ENCODE measurements at places on chromosomes 12 and 14.

DNA sequence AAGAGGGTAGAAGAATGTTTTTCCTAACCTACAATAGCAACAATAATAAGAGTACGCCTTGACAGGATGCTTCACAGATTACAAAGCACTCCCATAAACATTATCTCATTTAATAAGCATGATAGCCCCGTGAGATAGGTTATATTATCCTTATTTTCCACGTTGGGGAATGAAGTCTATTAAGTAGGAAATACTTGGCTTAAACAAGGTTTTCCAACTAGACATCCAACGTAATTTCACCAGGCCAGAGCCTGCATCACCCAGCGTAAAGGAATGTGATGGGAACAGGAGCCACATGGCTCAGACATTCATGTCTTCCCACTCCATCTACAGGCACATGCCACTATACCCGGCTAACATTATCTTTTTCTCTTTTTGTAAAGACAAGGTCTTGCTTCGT lies 223.4 kb upstream of the AMIGO2 start:
- DNase-seq, result no peak

DNA sequence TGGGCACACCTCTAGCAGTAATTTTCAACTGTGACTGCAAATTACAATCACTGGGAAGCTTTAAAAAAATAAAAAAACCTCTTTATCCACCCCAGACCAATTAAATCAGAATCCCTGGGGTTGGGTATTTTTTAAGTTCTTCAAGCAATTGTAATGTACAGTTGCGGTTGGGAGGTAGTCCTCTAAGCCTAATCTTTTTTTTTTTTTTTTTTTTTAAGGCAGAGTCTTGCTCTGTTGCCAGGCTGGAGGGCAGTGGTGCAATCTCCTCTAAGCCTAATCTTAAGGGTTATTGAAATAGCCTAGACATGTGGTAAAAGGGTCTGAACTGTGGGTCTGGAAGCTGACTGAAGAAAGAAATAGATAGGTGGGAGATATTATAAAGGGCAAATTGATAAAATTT lies 230.5 kb downstream of the AKAP6 start:
- no peak for DNase-seq

DNA sequence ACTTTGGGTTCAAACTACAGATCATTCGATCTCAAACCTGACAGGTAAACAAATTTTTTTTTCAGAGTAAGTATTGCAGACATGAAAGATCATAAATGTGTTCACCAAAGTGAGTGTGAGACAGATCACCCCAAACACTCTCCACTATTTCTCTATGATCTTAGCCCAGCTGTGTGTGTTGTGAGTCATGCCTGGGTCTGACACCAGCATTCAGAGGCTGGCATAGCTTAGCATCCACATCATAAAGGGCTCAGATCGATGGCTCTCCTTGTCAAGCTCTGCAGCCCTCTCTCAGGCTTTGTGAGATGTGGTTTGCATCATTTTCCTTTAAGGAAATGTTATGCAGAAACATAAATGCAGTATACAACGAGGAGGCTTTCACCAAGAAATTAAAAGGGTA lies 164.9 kb downstream of the ETV6 start:
- DNase-seq, result peak; percentile 67

GRCh38 chr14:103698380-103699260 lies 16.6 kb downstream of the XRCC3 start:
- no peak for DNase-seq

DNA sequence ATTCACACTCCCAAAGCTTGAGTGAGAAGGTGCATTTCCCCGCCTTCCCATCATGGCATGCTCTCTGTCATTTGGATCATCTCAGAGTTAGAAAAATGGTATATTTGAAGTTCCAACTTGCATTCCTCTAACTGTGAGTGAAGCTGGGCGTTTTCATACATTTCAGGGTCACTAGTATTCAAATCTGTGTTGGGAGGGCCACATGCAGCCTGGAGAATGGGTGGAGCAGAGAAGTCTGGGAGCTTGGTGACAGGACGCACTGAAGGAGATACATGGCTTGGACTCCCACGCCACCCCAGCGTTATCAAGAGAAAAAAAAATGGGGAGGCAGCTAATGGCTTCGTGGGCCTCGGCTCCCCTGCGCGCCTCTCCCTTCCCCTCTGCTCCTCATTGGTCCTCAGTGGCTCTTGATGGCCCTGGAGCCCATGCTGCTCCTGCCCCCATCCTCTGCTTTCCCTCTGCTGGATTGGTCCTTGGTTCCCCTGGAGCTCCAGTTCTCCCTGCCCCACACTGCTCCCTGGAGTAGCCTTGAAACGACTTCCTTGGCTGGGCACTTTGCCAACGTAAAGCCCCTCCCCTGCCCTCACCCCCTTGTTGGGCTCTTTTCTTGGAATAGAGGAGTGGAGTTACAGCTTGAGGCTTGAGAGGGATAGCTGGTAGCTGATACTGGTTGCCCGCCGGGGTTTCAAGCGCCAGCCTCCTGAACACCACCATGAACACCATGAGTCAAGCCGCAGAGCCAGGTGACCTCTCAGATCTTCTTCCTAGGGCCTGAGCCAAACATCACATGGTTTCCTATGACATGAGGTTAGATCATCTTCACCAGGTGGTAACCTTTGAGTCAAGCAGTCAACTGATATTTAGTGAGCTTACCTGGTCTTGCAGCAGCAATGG lies 139.6 kb downstream of the PRKCH start:
- DNase-seq, result peak; percentile 75

DNA sequence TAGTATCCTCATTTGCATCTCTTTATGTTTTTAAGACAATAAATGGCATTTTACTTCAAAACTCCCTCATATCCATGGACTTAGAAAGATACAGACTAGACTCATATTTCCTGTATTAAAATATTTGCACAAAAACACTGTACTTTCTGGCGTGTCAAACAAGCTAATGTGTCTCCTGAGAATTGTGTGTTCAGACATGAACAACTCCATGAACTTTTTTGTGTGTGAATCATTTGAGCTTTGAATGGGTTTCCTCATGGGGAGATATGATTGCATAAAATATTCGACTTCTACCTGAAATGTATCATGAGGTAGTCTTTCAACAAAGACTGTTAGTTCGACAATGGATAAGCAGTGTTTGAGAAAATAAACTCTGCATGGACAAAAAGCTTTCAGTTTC lies 58.8 kb downstream of the TMEM30B start:
- DNase-seq, result no peak

DNA sequence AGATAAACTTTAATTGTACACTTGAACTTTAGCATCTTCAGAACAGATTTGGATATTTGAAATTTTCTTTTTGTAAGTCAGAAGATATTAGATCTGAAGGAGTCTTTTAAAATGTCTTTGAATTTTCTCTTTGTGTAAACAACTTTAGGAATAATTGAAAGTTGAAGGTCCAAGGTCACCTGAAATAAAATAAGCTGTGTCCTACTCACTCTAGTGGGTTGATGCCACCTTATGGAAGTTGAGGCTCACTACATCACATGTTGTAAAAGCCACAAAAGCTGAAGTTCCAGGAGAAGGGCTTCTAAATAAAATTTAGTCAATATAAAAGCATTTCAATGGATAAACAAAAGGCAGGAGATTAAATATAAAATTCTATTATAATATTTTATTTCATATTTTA lies 122.0 kb upstream of the ATXN7L3B start:
- DNase-seq, result no peak

GRCh38 chr12:122063694-122064024 lies 14.9 kb upstream of the MLXIP start:
- no peak for DNase-seq

DNA sequence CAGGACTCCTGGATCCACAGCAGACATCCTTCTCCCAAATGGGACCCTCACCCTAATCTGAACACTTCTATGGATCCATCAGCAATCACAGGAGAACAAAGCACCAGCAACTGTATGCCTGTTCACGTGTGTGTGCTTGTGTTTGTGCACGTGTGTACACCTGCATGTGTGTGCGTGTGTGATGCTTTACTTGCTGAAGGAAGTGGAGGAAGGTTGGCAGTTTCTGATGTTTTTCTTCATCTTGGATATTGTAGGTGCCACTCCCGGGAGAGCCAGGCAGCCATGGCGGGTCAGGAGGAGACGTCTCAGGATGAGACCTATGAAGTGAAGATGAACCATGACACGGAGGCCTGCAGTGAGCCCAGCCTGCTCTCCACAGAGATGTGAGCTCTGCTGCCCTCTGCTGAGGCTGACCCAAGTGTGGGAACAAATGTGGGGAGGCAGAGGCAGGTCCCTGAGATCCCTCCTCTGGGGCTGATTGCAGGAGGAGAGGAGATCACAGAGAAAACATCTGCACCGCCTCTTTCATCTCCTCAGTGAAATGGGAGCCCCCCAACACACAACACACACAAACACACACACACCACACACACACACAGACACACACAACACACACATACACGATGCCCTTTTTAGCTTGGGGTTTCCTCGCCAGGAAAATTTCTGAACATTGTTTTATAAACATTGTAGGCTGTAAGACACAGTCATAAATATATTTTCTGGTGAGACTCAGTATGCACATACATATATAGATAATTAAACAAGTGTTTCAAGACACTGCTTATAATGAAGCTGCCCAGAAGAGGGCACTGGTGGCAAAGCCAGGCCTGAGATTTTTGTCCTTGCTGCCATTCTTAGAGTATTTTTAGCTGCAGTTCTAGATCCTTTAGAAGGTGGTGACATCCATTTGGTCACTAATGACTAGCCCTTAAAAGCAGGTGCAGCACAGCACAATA lies 112.2 kb upstream of the FKBP4 start:
- peak; percentile 63 for DNase-seq

GRCh38 chr12:104870797-104871196 lies 87.3 kb downstream of the SLC41A2 start:
- DNase-seq, result no peak

DNA sequence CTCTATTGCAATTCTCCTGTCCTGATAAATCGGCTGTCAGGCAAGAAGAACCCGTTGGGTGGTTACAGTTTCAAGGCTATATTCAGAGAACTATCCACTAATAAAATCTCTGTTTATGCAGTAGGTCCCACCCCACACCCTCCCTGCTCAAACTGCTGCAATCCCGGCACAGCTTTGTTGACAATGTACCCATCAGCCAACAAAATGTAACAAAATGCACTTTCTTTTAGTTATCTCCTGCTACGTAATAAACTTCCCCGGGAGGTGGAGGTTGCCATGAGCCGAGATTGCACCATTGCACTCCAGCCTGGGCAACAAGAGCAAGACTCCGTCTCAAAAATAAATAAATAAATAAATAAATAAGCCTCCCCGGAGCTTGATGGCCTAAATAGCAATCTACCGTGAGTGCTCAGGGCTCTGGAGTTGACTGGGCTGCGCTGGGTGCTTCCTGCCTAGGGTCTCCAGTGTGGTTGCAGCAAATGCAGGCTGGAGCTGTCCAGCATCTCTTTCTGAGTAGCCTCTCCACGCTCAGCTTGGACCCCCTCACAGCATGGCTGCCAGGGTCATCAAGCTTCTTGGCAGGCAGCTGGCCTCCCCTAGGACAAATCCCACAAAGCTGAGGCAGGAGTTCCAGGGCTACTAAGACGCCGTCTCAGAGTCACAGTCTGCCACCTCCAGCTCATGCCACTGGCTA lies 43.2 kb upstream of the FBRSL1 start:
- DNase-seq, result no peak

- no peak for DNase-seq
These were observed 48.9 kb downstream of the EML1 start for GRCh38 chr14:99842141-99842540.

DNA sequence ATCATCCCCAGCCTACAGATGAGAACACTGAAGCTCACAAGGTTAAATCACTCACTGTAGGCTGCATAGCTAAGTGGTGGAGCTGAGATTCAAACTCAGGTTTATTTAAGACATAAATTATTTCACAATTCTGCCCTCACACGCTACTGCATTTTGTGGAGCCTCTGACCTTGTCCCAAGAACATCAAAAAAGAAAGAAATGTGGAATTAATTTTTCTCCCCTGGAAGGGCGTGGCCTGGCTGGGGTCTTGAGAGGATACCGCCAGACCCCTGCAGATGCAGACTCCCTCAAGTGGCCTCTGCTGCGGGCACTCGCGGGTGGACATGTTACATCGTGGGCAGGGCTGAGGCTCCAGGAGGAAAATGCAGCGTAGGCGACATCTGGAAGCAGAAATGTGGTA lies 40.6 kb downstream of the LTBP2 start:
- DNase-seq, result no peak

DNA sequence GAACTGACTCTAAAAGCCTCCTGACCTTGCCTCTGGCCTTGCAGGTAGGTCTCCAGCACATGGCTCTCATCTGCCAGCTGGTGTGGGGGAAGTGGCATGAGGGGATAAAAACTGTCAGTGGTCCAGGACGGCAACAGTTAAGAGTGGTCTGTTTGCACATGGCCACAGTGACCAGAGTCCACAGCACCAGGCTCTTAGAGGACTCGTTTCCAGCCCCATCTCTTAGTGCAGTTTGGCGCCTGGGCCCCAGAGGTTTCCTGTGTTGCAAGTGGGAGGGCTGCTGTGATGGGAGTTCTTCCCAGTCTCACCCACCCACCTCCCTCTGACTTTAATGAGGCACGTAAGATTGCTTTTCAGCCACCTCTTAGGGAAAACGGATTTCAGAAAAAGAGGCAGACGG lies 37.0 kb downstream of the APPL2 start:
- no peak for DNase-seq

DNA sequence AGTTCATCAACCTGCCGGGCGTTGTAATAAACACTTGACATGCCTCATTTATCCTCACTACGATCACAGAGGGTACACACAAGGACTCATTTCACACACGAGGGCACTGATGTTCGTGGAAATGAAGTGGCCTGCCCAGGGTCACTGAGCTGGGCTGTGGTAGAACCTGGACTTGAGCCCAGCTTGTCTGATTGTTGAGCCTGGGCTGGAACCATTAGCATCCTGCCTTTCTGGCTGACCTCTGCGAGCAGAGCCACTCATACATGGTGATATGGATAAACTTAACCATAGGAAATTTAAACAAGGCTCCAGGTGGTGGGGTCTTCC lies 16.6 kb upstream of the JDP2 start:
- no peak for DNase-seq

- DNase-seq, result no peak
These were observed 14.7 kb downstream of the RITA1 start for GRCh38 chr12:113200021-113200797.

- no peak for DNase-seq
These were observed 92.6 kb downstream of the DNAI7 start for GRCh38 chr12:25102402-25102801.

DNA sequence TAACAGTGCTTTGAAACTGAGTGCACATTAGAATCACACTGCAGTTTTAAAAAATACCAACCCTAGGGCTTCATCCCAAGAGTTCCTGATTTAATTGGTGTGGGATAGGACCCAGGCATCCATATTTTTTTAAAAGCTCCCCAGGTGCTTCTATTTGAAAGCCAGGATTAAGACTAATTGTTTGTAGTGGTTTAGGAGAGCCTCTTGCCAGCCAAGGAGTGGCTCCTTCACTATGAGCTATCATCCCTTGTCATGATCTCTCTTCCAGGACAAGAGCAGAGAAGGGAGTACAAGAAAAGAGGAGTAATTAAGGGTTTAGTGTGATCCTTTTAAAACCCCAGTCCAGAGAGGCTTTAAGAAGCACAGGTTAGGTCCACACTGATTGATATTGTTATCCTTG lies 178.0 kb downstream of the CAND1 start:
- DNase-seq, result no peak

All from activated CD4-positive, alpha-beta memory T cell treated with anti-CD3 and anti-CD28 coated beads for 36 hours (primary cell).